Jurkat, Clone E6-1 (cell line): ENCODE measurements at places on chromosomes 6 and 20.

GRCh38 chr6:15962449-15962764 is 166.5 kb upstream of the MYLIP start:
- peak; percentile 30 for DNase-seq

- DNase-seq, result peak; percentile 80
Observed at GRCh38 chr6:166415306-166415705, 32.6 kb upstream of the MPC1 start.

DNA sequence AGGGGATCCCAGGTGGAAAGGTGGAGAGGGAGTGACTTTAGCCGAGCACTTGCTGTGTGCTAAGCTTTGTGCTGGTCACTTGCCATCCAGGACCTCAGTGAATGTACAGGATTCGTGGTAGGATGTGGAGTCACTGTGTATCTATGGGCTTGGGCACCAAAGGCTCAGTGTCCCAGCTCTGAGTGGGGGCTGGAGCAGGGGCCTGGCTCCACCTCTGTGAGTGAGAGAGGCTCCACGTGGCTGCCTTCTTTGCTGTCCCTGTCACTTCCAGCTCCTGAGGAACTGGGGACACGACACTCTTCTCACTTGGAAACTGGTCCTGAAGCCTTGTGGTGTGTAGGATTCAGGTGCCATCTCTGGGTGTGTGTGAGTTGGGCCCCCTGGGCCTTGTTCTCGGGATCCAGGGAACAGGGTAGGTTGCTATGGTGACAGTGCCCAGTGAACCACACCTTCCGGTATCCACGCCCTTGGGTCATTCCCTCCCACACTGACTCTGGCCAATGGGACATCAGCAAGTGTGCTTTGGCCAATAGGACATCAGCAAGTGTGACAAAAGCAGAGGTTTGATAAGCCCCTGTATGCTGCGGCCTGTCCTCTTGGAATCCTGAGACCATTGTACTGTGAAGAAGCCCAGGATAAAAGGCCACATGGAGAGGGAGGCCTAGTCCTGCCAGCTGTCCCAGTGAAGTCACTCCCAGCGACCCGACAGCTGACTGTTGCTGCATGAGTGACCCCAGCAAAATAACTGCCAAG is 87.7 kb downstream of the CDH22 start:
- no peak for DNase-seq

GRCh38 chr6:38039502-38039901 is 220.0 kb downstream of the ZFAND3 start:
- no peak for DNase-seq

DNA sequence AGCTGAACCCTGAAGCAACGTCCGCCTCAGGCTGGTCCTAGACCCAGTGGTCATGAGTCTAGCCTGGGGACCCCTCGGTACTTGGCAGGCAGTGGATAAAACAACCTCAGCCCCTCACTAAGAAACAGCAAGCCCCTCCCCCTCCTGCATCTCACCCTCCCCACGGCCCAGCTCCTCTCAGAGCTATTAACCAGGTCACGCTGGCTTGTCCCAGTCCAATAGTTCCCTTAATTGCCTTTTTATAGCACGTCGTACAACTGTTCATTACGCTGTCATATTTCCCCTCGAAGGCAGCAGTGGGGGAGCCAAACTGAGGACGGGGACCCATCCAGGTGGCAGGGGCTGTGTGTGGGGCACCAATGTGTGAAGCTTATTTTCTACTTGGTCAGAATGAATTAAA is 8.6 kb upstream of the SLC32A1 start:
- no peak for DNase-seq

DNA sequence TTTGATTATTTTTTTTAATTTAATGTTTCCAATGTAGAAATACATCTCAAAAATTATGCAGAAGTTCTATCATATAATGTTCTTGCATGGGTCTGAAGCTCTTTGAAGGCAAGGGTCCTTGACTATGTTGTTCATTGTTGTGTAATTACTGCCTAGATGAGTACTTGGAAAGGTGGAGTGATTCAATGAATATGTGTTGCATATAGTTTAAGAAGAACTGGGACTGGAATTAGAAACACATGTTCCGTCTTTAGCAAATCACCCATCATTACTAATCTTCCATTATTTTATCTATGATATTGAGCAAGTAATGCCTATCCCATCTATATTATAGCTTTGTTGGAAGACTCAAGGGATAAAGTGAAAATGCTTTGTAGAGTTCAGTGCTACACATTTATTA is 147.3 kb downstream of the LAMA2 start:
- no peak for DNase-seq

GRCh38 chr6:36127462-36128016 is 2.8 kb upstream of the MAPK13 start:
- DNase-seq, result no peak

- no peak for DNase-seq
Observed at GRCh38 chr6:138063726-138064125, 43.5 kb downstream of the PERP start.

DNA sequence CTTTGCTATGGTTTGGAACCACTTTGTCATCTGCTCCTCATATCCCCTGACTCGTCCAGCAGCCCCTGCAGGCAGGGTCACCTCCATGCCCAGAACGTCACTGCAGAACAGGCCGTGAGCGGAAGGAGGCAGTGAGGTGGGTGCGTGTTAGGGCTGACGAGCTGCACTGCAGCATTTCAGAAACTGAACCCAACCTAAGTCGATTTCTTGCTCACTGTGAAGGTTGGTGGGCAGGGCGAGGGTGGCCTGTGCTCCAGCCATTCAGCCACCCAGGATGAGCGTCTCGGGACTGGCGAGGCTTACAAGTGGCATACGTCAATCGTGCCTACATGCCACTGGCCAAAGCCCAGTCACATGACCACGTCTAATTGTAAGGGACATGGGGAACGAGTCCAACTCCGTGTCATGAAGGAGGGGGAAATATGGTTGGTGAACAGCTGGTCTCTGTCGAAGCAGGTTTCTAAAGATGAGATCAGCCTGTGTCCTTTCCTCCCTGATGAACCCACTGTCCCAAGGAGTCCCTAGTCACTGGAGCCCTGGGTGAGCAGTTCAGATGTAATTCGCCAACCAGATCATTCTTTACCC is 289.1 kb downstream of the TAF4 start:
- DNase-seq, result no peak

DNA sequence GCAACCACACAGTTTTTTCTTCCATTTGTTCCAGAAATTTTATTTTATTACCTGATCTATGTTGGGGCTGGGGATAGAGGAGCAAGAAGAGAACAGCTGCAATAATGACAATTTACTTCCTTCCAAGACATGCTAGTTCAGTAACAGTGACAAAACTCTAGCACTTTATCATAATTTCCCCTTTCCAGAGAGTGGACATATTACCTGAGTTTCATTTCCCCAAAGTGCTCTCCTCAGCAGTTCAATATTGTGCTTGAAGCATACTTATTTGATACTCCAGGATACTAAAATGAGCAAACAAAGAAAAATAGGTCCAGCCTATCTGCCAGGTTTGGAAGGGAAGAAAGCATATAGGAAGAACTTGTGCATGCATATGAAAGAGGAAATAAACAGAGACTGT is 157.7 kb downstream of the ID4 start:
- no peak for DNase-seq

DNA sequence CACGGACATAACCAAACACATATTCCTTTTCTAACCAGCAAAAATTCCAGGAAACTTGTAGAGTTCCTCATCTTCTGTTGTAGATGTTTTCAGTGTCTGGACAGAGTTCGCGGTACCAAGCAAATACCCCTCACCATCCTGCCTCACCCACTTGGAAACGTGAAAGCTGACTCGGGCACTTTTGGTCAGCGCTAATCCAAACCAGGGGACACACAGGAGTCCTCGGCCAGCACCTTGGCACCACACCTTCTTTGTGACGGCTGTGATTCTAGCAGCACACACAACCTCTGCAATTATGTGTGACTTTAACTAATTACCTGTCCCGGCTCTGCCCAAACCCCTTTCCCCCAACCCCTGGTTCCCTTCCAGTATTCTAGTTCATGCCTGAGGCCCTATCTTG is 58.1 kb downstream of the PLAGL1 start:
- no peak for DNase-seq

- DNase-seq, result no peak
Observed at GRCh38 chr6:117168296-117169063, 96.9 kb upstream of the VGLL2 start.

DNA sequence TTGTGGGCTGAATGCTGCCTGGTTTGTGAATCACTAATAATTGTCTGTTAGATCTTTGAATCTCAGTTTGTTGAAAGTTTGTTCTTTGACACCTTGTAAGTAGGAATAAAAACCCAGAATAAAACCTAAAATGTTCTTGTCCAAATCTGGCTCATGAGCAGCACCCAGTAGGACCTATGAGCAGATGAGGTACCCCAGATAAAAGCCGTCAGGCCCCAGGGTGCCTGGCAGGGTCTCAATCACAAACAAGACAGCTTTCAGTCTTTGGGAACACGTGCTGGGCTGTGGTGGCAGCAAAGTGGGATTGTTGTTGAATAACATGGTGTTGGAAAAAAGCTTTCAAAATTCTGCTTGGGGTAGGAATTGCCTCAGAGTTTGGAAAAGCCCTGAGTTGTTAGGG is 52.1 kb upstream of the ECI2 start:
- DNase-seq, result no peak

- no peak for DNase-seq
Observed at GRCh38 chr20:48721324-48722001, 106.3 kb downstream of the PREX1 start.

DNA sequence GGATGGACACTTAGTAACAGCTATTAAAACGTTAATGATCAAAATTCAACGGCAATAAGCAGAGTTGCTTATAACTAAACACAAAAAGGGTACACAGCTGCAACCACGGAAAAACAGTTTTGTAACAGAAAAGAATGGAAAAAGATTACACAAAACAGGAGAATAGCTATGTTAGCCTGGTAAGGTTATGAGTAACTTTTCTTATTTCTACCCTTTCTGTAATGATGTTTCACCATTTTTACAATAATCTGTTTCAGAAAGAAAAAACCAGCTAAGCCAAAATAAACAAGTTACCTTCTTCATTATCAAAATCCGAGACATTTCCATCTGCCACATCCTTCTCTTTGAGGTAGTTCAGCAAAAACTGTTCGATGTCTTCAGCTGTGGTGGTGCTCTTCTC is 27.4 kb downstream of the TTI1 start:
- DNase-seq, result no peak

- peak; percentile 32 for DNase-seq
Observed at GRCh38 chr6:3026791-3027626, 27.3 kb downstream of the NQO2 start.

- DNase-seq, result peak; percentile 75
Observed at GRCh38 chr6:134174672-134175531, 122.5 kb upstream of the SLC2A12 start.

DNA sequence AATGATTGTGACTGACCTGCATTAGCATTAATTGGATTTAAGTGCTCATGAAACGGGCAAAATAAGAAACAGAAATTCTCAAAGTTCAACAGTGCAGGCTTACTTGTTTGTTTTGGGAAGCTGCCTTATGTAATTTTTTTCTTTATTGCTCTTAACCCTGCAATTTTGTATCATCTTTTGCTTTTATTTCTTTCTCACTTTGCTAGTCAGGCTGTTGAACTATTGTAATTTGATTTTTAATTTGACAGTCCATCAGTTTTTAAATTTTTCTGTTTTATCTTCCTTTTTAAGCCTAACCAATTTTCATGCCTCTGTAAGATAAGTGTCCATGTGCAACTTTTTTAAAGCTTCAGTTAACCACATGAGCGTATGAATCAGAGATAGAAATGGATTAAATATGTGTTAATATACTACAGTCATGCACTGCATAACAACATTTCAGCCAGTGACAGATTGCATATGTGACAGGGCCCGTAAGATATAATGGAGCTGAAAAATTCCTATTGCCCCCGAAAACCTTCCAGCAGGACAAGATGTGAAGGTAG is 44.6 kb downstream of the PEX7 start:
- DNase-seq, result no peak

DNA sequence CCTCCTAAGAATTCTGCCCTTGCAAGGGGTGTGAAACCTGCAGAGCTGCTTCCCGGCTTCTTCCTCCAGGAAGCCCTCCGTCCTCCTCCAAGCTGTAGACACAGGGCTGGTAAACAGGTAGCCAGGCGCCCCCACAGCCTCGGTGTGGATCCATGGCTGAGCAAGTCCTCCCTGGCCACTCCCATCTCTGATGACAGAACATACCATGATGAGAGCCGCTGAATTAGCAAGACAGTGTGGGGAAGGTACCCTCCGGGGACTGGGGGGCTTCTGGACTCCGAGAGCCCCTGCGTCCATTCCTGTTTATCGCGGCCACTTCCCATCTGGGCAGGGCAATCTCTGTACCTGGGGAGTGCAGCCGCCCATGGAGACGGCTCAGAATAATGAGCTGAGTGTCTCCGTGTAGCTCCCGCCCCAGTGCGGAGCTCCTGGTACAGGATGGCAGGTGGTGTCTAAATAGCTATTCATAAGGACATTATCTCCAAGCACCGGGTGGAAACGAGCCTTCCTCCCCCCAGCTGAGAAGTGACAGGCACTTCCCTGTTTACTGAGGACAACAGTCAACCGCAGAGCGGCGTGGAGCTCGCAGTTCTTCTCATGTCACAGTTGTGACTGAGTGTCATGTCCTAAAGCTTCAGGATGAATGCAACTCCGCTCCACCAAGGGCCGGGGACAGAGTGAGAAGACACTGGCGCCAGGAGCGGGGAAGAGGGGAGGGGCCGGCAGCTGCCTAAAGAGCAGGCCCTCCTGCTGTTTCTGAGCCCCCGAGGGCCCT is 22.7 kb upstream of the NTSR1 start:
- DNase-seq, result no peak

DNA sequence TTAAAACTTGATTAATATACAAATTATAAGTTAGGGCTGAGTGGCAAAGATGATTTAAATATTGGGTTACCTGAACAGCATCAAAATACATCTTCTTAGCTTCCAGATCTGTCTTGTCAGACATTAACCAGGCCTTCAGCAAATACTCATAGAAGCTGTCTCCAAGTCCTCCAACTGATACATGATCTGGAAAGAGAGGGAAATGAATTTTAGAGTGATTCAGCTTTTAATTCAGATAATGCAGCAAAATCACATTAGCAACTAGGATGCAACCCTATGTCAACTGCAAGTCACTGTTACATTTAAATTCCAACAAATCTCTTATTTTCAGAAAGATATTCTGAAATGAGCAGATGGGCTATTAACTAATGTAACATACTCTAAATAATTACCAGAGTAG is 115.2 kb upstream of the FAM184A start:
- DNase-seq, result no peak

DNA sequence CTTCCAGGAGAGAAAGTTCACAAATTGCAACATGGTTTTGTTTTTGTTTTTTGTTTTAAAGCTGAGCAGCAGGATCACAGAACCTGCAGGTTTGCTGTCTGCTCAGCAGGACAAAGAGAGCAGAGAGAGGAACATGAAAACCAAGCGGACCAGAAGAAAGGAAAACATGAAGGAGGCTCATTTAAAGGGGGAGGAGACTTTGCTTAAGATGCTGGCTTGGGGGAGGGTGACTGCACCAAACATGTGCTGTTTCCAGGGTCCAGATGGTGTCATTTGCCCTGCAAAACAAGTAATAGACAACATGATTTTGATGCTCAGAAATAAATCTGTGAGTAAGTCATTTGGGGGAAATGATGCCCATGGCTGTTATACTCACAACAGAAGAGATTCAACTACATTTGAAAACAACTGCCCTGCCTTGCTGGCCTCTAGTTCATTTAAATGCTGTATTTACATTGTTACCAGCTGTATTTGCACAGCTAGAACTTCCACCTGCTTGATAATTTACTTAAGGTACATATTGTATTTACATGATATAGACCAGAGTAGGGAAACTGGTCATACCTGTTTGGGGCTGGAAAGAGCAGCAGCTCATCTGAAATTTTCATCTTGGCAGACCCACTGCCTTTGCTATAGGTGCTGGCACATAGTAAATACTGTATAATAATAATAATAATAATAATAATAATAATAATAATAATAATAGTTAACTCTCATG is 32.2 kb upstream of the CHD6 start:
- no peak for DNase-seq
